ENCODE measurements at places on chromosomes 7 and 10.
A peak's percentile ranks its signal among the peaks of the same experiment; 100 is the strongest.

DNA sequence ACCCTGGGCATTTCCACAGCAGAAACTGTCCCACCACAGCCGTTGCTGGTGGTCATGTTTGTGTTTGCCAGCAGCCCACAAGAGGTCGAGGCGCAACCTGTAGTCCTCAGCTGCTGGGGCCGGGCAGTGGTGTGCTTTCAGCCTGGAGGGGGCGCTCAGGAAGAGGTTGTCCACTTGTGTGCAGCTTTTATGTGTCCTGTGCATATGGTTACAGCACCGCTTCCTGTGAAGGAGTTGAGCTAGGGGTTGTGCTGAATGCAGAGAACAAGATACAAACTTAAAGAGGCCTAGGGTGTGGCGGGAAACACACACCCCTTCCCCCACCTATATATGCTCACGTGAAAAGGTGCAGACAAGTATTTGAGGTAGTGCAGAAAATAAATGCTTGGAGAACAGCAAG lies 29.5 kb upstream of the PFKFB3 start:
- DNase-seq = peak; percentile 41

DNA sequence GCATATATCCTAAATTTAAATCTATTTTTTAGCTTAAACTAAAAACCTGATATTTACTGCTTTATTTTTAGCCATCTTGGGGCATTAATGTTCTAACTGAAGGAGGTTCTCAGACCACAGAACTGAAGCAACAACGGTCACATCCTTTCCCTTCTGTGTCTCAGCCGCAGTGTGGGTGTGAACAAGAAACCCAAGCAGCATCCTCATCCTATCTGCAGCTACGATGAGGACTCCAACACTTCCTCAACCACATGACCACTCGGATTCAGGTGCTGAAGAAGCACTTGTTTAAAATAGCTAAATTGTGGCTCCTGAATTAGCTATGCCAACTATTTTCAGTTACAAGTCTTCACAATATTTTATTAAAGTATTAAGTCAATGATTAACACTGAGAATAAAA lies 5.3 kb downstream of the ESYT2 start:
- DNase-seq = peak; percentile 58

- no peak for DNase-seq
Measured at GRCh38 chr10:79142064-79142491, 73.3 kb downstream of the ZMIZ1 start.

- no peak for DNase-seq
Measured at GRCh38 chr7:157565981-157566630, 229.3 kb downstream of the DNAJB6 start.

DNA sequence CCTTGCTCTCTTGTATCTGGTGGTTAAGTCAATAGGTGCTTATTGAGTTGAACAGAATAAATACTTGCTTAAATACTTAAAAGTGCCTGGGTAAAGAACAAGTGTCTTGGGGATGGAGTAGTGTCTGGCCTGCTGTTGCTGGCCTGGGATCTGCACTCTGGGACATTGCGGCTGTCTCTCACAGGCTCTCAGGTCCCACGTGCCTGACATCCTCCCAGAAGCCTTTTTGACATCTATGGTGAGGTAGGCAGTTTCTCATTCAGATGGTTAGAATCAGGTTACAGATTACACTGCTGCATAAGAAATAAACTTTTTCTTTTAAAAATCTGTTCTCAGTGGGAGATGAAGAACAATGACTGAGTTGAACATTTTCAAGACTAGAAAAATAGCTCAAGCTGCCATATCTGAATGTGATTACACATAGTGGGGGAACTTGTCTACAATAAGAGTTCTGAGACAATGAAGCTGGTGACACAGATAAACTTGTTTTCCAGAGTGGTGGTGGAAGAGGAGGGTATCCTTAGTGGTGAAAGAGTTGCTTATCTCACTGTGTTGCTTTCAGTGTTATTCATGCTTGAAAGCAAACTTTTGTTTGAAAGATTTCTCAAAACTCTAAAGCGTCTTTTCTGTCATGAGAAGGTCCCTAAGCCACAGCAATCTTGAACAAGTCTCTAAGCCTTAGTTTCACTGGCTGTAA lies 9.7 kb downstream of the SORCS3 start:
- no peak for DNase-seq

- DNase-seq = no peak
Measured at GRCh38 chr7:153567426-153567825, 484.8 kb upstream of the DPP6 start.

DNA sequence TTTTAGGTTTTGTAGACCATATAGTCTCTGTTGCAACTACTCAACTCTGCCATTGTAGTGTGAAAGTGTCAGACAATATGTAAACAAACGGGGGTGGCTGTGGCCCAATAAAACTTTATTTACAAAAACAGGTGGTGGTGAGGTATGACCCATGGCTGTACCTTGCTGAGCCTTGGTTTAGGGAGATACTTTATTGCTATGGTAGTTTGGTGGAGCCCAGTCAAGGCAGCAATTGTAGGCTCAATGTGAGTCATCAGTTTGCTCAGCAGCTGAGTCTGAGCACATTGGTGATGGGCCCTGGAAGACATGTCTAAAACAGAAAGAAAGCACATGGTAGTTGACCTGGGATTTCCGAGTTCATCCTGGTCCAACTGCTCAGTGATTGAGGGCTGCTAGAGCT lies 242.5 kb downstream of the REEP3 start:
- no peak for DNase-seq

Measured in stimulated activated CD8-positive, alpha-beta memory T cell treated with anti-CD3 and anti-CD28 coated beads, Interleukin-15, amount 100 ng/mL, for 48 hours (primary cell).